NCI-H1417 treated with DMSO at 0.1 percent for 48 hours (cell line): ENCODE measurements at places on chromosomes 3 and 15.

- DNase-seq = no peak
These were observed 21.3 kb downstream of the EFCC1 start for GRCh38 chr3:129022114-129023007.

- DNase-seq = no peak
These were observed 100.6 kb upstream of the PLAAT1 start for GRCh38 chr3:193140381-193140780.

GRCh38 chr3:12695112-12695511 is 31.2 kb upstream of the RAF1 start:
- no peak for DNase-seq

DNA sequence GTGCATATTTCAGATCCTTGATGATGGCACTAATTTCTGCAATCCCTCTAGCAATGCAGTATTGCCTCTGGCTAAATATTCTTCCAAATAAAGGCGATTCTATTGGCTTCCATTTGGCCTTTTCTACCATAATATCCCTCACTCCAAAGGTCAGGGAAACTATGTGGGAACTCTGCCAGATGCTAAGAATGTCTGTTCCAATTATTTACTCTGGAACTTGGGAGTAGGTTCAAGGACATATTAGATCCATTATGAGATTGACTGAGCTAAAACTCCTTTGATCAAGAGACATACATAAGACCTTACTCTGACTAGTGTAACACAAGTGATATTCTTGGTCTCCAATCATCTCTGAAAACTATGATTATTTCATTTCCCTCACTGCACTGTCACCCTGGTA is 674.5 kb upstream of the NECTIN3 start:
- no peak for DNase-seq

GRCh38 chr15:72098040-72098439 is 19.9 kb downstream of the MYO9A start:
- DNase-seq = no peak

DNA sequence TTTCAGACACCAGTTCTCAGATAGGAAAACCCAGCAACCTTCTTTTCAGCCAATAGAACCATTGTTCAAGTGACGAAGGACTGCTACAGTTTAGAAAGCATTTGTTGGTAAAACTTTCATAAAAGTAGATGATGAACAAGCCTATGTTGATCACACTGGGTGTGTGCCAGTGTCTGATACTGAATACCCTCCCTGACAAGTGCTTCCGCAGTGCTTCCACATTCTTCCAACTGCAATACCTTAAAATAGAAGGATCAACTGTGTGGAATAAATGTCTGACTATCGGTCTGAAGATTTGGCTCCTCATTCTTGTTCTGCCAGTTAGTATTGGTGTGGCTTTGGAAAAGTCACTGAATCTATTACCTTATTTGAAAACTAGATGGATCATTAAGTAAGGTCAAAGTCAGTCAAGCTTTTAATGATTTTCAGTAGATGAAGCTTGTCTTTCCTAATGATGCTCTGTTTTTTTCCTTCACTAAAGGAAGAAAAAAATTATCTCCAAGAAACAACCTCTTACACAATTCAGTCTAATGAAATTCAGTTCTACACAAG is 479.4 kb upstream of the CBLB start:
- DNase-seq = no peak

- DNase-seq = no peak
These were observed 49.3 kb downstream of the FAM174B start for GRCh38 chr15:92606126-92606835.

DNA sequence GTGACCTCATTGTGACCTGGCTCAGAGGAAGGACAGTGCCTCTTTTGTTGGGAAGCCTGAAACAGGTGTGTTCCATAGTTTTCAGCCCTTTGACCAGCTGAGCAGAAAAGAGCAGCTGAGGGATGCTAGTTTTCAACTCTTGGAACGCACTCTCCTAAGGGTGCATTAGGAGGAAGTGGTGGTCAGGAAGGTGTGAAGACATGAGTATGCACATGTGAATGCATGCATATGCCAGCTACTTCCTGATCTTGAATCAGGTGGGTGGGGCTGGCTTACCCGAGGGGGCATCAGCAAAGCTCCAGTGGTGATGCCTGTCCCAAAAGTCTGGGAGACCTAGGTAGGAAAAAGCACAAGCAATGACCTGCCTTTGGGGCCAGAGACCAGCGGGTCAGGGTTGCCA is 23.3 kb upstream of the CEMIP start:
- no peak for DNase-seq

GRCh38 chr15:41999290-42000285 is 21.3 kb downstream of the PLA2G4E start:
- no peak for DNase-seq

- DNase-seq = no peak
These were observed 9.1 kb downstream of the FES start for GRCh38 chr15:90893175-90894090.

- DNase-seq = no peak
These were observed 41.1 kb upstream of the NEDD4 start for GRCh38 chr15:56034514-56034913.

DNA sequence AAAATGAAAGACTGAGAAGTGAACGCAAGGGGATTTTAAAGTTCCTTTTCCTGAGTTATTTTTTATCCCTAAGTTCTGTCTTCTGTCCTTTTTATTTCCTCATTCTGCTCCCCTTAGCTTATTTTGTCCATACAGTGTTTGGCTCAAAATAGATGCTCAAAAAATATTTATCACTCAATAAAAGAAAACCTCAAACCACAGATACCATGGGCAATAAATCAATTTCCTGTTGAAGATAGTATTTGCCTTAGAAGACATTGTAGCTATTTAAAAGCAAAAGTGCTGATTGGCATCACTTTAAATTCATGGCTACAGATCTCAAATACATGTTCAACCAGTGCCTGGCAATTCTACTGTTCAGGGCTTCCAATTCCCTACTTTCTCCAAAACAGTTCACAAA is 316.5 kb upstream of the ADAMTS9 start:
- no peak for DNase-seq

DNA sequence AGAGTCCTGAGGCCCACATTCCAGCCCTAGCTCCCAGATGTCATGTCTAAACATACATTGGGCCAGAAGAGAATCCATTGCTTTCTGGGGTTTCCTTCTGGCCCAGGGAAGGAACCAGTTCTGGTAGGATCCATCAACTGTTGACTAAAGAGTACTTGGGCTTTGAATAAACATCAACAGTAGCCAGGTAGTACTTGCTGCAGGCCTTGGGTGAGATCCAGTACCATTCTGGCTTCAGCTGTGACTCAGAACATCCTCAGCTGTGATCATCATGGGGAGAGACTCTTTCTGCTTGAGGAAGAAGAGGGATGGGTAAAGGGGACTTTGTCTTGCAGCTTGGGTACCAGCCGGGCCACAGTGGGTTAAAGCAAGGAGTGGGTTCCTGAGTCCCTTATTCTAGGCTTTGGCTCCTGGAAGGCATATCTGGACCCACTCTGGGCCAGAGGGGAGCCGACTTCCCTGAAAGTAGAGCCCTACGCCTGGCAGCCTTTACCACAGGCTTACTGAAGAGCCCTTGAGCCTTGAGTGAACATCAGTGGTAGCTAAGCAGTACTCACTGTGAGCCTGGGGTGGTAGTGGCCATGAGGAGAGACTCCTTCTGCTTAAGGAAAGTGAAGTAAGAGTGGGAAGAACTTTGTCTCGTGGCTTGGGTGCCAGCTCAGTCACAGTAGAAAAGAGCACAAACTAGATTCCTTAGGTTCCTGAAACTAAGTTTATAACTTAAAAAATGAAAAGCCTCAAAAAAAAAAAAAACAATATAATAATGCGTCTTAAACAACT is 128.3 kb downstream of the GOLIM4 start:
- DNase-seq = no peak

- DNase-seq = no peak
These were observed 56.6 kb upstream of the TNIK start for GRCh38 chr3:171516765-171517164.

DNA sequence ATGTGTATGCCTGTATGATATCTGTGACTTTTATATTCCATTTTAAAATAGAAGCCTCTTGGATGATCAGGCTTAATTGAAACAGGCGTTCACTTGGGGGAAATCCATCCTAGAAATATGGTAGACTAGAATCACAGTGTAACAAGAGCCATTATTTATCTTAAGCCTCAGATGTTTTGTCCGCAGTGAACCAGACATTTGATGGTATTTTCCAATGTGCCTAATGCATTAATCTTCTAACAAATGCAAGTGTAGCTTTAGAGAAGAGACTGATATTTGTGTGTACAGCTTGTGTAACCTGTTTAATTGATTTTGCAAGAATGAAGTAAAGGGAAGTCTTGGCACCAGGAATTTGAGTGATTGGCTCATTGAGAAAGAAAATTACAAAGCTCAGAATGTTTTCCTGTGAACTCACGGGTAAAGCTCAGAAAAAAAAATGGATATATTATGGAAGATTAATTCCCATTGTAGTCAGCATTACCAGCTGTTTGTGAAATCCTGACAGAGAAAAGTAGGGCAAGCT is 155.7 kb downstream of the SV2B start:
- no peak for DNase-seq

- DNase-seq = no peak
These were observed 4.4 kb upstream of the TPM1 start for GRCh38 chr15:63037976-63038720.

GRCh38 chr3:12884186-12884680 is 42.9 kb upstream of the RPL32 start:
- no peak for DNase-seq

- no peak for DNase-seq
These were observed 1165.1 kb downstream of the ROBO2 start for GRCh38 chr3:78204977-78205376.

GRCh38 chr3:27758083-27758482 is 36.0 kb upstream of the EOMES start:
- no peak for DNase-seq

GRCh38 chr15:25936004-25936403 is 72.9 kb upstream of the ATP10A start:
- no peak for DNase-seq
